Naive thymus-derived CD8-positive, alpha-beta T cell (primary cell): ENCODE measurements at places on chromosomes 11 and 22. TPM values are rescaled to one million over a fixed set of nuclear protein-coding genes. Genes with fewer than 3 reads are reported as not detected.

DNA sequence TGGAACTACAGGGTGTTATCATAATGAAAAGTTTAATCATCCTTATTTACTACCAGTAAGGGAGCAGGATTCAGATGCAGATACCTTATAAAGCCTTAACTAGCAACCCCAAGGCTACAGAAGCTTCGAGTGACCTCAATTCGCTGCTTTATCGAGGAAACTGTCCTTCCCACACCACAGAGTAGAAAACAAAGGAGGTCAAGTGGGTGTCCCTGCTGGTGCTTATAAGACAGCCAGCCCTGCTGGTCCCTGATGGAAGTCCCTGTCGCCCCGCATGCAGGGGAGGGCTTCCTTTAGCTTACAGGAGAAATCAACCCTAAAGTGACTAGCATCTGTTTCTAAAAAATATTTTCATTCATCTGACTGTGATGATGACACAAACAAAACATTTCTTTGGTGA, 7.3 kb downstream of the MN1 start:
- no peaks in the 10 kb centered on the region for H3K36me3 ChIP-seq
- H3K27ac ChIP-seq: no peak overlapping the region
- no peaks in the 10 kb centered on the region for H3K4me1 ChIP-seq
- no peak for DNase-seq
- H3K27me3 ChIP-seq: no peaks in the 10 kb centered on the region

SLC39A13 gene
- 63.2 TPM for total RNA-seq

PKDREJ gene
- total RNA-seq: not detected

GRCh38 chr11:111688013-111688412, 78.2 kb downstream of the PPP2R1B start:
- peaks cover 1% of the 10 kb centered on the region for H3K4me1 ChIP-seq
- no peak overlapping the region for H3K4me3 ChIP-seq
- H3K27me3 ChIP-seq: no peaks in the 10 kb centered on the region
- peaks cover 7% of the 10 kb centered on the region for H3K36me3 ChIP-seq
- DNase-seq: no peak

DNA sequence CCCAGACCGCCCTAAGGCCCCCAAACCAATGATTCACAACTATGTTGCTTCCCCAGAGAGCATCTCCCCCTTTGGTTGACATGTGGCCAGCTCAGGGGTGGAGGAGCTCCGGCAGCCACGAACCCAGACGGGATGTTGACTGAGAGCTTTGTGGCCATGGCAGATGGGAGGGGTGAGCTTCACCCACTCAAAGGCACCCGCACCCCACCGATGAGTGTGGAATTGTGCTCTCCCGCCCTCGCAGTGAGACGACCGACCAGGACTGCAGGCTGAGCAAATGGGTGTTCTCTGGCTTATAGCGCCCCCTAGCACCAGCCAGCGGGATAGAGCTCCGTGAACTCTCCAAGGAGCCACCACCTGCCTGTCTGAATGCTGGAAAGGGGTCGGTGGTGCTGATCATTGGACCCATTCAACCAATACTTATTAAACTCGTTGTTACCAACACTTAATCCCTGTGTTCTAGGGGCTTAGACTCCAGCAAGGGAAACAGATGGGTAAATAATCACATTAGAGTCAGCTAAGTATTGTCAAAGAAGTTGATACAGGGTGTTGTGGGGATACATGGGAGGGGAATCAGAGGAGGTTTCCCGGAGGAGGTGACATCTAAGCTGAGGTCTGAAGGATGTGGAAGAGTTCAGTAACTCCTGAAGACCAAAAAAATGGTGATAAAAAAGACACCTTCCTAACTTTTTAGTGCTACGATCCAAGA, 4.5 kb upstream of the TIMP3 start:
- H3K36me3 ChIP-seq: no peaks in the 10 kb centered on the region
- no peak overlapping the region for H3K27ac ChIP-seq
- DNase-seq: peak; percentile 63
- H3K27me3 ChIP-seq: peaks cover 38% of the 10 kb centered on the region
- H3K4me1 ChIP-seq: peaks cover 11% of the 10 kb centered on the region
- no peak overlapping the region for H3K4me3 ChIP-seq

DNA sequence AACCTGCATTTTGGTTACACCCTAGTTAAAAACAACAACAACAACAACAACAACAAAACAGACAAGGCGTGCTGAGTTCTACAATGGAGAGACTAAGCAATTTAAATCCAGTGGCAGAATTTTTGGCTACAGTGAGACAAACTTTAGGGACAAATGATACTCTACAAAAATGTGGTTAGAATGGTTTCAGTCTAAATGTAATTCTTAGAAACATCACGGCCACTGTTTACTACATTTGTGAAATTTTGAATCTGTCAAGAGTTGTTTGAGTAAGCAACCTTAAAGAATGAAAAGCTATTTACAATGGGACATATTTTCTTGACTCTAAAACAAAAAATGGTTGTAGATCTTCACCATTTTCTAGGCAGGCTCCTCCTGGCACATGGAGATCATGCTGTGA, 259.4 kb downstream of the SWAP70 start:
- DNase-seq: no peak
- H3K27me3 ChIP-seq: no peaks in the 10 kb centered on the region
- no peaks in the 10 kb centered on the region for H3K36me3 ChIP-seq
- H3K4me3 ChIP-seq: no peak overlapping the region
- no peaks in the 10 kb centered on the region for H3K4me1 ChIP-seq

ACR gene
- total RNA-seq: not detected

- H3K4me3 ChIP-seq: no peak overlapping the region
- H3K4me1 ChIP-seq: no peaks in the 10 kb centered on the region
- DNase-seq: no peak
- no peak overlapping the region for H3K27ac ChIP-seq
- no peaks in the 10 kb centered on the region for H3K36me3 ChIP-seq
Observed at GRCh38 chr11:20275987-20276965, 87.2 kb upstream of the HTATIP2 start.

APOBEC3H gene
- 0.55 TPM for total RNA-seq

DNA sequence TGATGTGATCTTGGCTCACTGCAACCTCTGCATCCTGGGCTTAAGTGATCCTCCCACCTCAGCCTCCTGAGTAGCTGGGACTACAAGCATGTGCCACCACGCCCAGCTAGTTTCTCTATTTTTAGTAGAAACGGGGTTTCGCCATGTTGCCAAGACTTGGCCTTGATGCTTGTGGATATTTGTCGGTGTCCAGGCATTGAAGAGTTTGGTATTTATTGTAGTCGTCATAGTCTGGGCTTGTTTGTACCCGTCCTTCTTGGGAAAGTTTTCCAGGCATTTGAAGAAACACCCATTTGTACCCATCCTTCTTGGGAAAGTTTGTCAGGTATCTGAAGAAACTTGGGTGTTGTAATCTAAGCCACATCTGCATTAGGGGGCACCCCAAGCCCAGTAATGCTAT, 28.7 kb downstream of the FCHSD2 start:
- no peak overlapping the region for H3K27ac ChIP-seq
- H3K36me3 ChIP-seq: peaks cover 18% of the 10 kb centered on the region
- no peak overlapping the region for H3K4me3 ChIP-seq

- no peak overlapping the region for H3K27ac ChIP-seq
- no peak for DNase-seq
- no peaks in the 10 kb centered on the region for H3K36me3 ChIP-seq
- H3K4me1 ChIP-seq: peaks cover 11% of the 10 kb centered on the region
Observed at GRCh38 chr11:129317571-129317970, 58.1 kb upstream of the BARX2 start.

GRCh38 chr11:16703795-16704194, 34.7 kb upstream of the C11orf58 start:
- peaks cover 15% of the 10 kb centered on the region for H3K27me3 ChIP-seq
- no peak overlapping the region for H3K4me3 ChIP-seq
- no peaks in the 10 kb centered on the region for H3K4me1 ChIP-seq

UPK2 gene
- total RNA-seq: not detected

- H3K27me3 ChIP-seq: peaks cover 13% of the 10 kb centered on the region
- no peak for DNase-seq
- no peaks in the 10 kb centered on the region for H3K4me1 ChIP-seq
- H3K27ac ChIP-seq: no peak overlapping the region
- no peaks in the 10 kb centered on the region for H3K36me3 ChIP-seq
Observed at GRCh38 chr11:4643076-4643475, 706 bp upstream of the OR51E1 start.

SCUBE2 gene
- total RNA-seq: 0.96 TPM

DNA sequence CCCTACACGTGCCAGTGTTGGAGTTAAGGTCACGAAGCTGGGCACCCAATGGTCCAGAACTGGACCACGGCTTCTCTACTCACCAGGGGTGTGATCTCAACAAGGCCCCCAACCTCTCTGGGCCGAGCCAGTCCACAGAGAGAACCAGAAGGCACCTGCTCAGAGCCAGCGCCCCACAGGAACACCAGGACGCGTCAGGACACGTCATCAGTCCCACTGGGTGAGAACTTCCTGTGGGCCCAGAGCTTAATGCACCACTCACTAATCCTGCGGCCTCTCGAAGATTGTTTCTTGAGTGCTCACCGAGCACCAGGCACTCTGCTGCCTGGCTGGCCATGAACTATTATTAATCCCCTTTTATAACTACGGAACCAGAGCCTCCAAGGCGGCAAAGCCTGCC, 10.1 kb downstream of the PHF21B start:
- H3K4me3 ChIP-seq: no peak overlapping the region
- H3K36me3 ChIP-seq: no peaks in the 10 kb centered on the region
- peaks cover 27% of the 10 kb centered on the region for H3K27me3 ChIP-seq
- no peaks in the 10 kb centered on the region for H3K4me1 ChIP-seq
- no peak for DNase-seq
- H3K27ac ChIP-seq: no peak overlapping the region

PHLDA2 gene
- total RNA-seq: 0.83 TPM

FAM89B gene
- total RNA-seq: 39.3 TPM

GRCh38 chr22:28819253-28820096, 19.1 kb upstream of the XBP1 start:
- no peak overlapping the region for H3K4me3 ChIP-seq
- peaks cover 7% of the 10 kb centered on the region for H3K36me3 ChIP-seq
- no peak for DNase-seq
- H3K27me3 ChIP-seq: no peaks in the 10 kb centered on the region
- H3K27ac ChIP-seq: peak overlapping the region; percentile 88
- H3K4me1 ChIP-seq: peaks cover 80% of the 10 kb centered on the region

LDHAL6A gene
- not detected for total RNA-seq

GRCh38 chr11:15145151-15145550, 30.4 kb downstream of the INSC start:
- H3K4me3 ChIP-seq: no peak overlapping the region
- H3K4me1 ChIP-seq: peaks cover under 1% of the 10 kb centered on the region
- DNase-seq: no peak

DNA sequence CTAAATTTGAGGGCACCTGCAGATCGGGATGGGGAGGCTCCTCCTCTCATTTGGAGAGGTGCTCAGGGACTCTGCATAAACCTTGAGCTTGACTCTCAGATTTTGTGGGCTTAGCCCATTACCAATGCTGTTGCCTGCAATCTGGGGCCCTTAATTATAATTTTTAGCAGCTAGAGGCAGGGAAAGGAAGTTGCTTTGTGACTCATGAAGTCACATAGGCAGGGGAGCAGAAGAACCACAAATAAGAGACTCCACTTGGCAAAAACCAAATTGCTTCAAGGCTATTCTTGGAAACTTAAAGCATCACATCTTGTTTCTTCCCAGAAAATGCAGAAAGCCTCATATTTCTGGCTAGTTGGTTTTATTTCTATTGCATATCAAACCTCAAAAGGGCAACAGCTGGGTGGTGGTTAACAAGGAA, 46.9 kb downstream of the MICAL2 start:
- no peak for DNase-seq
- no peak overlapping the region for H3K27ac ChIP-seq
- H3K36me3 ChIP-seq: no peaks in the 10 kb centered on the region
- H3K4me1 ChIP-seq: peaks cover 15% of the 10 kb centered on the region

- peak overlapping the region; percentile 53 for H3K27ac ChIP-seq
- H3K4me3 ChIP-seq: peak overlapping the region; percentile 72
- DNase-seq: no peak
Observed at GRCh38 chr11:75768909-75769771, 562 bp downstream of the DGAT2 start.

- H3K36me3 ChIP-seq: no peaks in the 10 kb centered on the region
- H3K27me3 ChIP-seq: peaks cover 17% of the 10 kb centered on the region
- no peak overlapping the region for H3K4me3 ChIP-seq
- DNase-seq: no peak
- H3K4me1 ChIP-seq: peaks cover 26% of the 10 kb centered on the region
Observed at GRCh38 chr11:120906766-120907165, 117.1 kb upstream of the TBCEL start.

DNA sequence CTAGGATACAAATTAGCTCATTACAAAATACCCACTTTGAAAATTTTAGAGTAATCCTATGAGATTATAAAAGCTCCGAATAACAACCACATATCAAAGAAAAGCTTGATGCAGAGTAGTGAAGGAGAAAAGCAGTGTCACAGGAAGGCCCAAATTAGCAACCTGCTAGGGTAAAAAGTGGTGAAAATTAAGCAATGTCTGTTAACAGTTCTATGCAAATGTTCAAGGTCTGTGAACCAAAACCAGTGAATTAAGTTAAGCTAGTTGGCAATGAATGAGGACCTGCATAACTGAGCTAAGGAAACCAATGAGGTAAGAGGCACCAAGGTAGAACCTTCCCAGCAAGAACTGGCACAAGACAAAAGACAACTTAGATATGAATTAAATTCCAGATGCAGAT, 29.6 kb downstream of the PRDM10 start:
- H3K27me3 ChIP-seq: no peaks in the 10 kb centered on the region
- no peak overlapping the region for H3K27ac ChIP-seq
- H3K4me3 ChIP-seq: no peak overlapping the region
- H3K36me3 ChIP-seq: peaks cover 7% of the 10 kb centered on the region
- peaks cover 6% of the 10 kb centered on the region for H3K4me1 ChIP-seq
- no peak for DNase-seq

DNA sequence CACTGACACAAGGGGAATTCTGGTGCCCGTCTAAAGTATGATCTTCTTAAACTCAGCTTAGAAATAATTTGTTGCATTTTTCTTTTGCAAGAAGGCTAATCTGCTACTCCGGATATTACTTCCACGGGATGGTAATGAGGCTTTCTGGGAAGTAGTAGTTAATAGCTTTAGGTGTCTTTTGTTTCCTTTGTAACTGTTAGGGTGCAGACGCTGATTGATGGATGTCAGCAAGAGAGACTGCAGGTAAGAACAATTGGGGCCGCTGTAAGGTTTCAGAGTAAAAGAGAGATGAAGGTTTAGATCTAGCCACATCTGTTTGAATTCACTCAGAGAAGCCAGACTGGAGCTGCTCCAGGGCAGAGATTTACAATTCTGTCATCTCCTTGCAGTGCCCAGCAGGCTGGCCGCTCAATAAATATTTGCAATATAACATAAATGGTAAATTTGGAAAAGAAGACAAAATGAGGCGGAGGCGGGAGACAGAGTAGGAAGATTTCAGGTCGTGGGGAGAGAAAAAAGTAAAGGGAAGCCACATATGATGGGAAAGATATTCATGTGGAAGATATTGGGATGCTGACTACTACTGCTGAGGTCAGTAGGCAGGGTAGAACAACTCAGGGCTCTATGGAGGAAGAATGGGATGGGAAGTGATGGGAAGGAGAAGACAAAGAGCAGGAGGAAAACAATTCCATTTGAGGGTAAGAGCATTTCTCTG, 320.5 kb downstream of the AASDHPPT start:
- H3K36me3 ChIP-seq: no peaks in the 10 kb centered on the region
- no peaks in the 10 kb centered on the region for H3K27me3 ChIP-seq
- DNase-seq: no peak

- peaks cover 5% of the 10 kb centered on the region for H3K27me3 ChIP-seq
- H3K4me3 ChIP-seq: no peak overlapping the region
- H3K36me3 ChIP-seq: no peaks in the 10 kb centered on the region
Observed at GRCh38 chr11:1744137-1744886, 6.1 kb downstream of the IFITM10 start.

- no peak for DNase-seq
Observed at GRCh38 chr11:40119661-40120060, 1339.8 kb downstream of the LRRC4C start.
